ENCODE measurements at places on chromosomes 3 and 15. TPM values are rescaled to one million over a fixed set of nuclear protein-coding genes. Genes with fewer than 3 reads are reported as not detected.

TGFBR2 gene
- total RNA-seq: 298 TPM

GOLGA8T gene
- 0.20 TPM for total RNA-seq

GRCh38 chr15:65659502-65660052, 37.8 kb downstream of the SLC24A1 start:
- DNase-seq: no peak

GRCh38 chr15:96107916-96108315, 222.6 kb upstream of the NR2F2 start:
- no peak for DNase-seq

DNA sequence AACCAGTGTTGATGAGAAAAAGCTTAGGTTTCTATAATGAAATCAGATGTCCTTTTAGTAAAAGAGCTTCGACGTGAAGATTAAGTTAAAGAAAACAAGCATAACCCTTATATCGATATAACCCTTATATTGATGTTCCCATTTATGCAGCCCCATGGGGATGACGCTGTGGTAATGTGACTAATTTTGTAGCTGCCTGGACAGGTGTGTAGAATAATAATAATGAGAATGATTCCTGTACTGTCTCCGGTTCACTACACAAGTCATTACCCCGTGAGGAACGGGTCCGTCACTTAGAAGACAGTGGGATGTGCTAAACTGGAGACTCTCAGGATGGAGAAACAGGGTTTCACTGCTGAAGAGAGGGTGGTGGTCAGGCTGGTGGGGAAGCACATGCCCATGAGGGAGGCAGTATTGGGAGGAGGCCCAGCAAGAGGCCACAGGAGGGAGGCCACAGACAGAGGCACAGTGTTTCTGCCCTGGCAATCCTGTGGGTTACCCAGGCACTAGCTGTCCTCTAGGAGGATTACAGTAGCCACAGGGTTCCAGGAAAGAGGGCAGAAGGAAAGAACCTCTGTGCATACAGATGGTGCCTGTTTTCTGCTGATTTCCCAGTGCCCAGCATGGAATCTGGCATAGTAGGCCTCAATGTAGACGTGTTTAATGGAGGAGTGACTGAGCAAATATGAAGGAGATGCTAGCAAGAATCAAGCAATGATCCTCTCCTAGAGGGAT, 191.1 kb upstream of the TSC22D2 start:
- DNase-seq: no peak

DNA sequence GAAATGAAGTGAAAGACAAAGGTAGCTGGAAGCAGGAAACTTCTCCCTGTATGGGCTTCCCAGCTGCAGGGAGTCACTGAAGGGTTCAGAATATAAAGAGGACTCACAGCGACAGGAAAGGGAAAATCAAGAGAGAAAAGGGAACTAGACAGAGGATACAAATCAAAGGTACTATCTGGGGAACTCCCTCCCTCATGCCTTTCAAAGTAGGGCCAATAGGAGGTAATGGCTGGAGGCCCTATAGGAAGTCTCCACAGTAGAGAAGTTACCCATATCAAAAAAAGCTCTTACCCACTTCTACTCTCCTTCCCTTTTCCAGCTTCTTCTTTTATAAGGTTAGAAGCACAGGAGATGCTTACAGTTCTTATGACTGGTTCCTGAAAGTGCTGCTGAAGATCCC, 43.5 kb downstream of the FMN1 start:
- no peak for DNase-seq

DNA sequence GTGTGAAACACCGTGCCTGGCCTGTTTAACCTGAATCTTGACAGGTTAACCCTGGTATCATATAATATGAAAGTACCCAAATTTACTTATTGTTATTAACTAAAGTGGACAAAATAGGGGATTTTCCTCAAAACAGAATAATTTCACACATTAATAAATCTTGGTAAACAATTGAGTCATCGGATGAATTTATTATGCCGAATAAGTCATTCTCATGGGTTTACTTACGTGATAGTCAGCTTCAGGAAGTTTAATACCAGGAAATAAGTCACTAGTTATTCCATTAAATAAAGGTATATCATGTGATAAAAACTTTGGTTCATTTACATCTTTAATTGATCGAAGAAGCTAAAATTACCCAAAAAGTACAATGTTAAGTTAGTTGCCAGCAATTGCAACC, 99.7 kb downstream of the DNAH12 start:
- DNase-seq: no peak

GRCh38 chr15:33104212-33104611, 90.3 kb downstream of the FMN1 start:
- DNase-seq: no peak

Data from pulmonary artery endothelial cell (primary cell).